Left colon (tissue), 2 donors: ENCODE measurements at places on chromosomes 4 and X. TPM values are rescaled to one million over a fixed set of nuclear protein-coding genes. Genes with fewer than 3 reads are reported as not detected.

The JCHAIN gene
- 114 TPM for total RNA-seq

The SLC6A8 gene
- total RNA-seq: 270 TPM

The CFI gene
- total RNA-seq: 3.4 TPM

The GAB1 gene
- 71.1 TPM for total RNA-seq

The GLOD5 gene
- total RNA-seq: 9.5 TPM

The RHOH gene
- total RNA-seq: 2.8 TPM

The KLF8 gene
- total RNA-seq: 2.4 TPM

The LRIT3 gene
- total RNA-seq: not detected

The DSPP gene
- total RNA-seq: not detected

The GAGE1 gene
- total RNA-seq: not detected

The AMER1 gene
- 4.1 TPM for total RNA-seq

The USP17L5 gene
- not detected for total RNA-seq

The SLBP gene
- total RNA-seq: 27.3 TPM

The FAM9C gene
- total RNA-seq: 0.09 TPM

The AGTR2 gene
- total RNA-seq: not detected
